ENCODE measurements at places on chromosomes 1 and 21.
A peak's percentile ranks its signal among the peaks of the same experiment; 100 is the strongest.

- DNase-seq = no peak
These were observed 40.0 kb downstream of the MYOM3 start for GRCh38 chr1:24071941-24072340.

- no peak for DNase-seq
These were observed 85.7 kb downstream of the HMGB4 start for GRCh38 chr1:33949570-33949969.

GRCh38 chr1:22253012-22253790, 110.3 kb upstream of the WNT4 start:
- no peak for DNase-seq

DNA sequence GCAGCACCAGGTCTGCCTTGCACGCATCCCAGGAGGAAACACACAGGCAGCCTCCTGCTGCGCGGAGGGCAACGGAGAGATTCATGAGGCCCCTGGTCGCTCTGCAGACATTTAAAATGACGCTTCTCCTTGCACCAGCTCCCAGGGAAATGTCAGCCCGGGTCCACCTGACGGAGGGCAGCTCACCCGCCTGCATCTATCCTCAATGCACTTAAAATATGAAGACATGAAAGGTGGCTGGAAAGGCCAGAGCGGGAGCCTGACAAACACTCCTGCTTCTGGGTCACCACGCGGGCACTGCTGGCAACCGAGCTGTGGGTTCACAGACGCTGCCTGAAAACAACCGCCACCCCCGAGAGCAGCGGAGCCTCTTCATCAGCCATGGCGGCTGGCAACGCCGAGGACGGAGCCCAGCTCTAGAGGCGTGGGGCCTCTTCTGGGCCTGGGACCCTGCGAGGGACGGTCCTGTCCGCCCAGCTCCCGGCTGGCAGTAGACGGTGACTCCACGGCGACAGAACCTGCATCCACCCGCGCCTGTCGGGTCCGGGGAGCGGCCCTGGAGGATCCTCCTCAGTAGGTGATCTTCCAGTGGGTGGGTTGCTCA, 22.7 kb downstream of the POFUT2 start:
- DNase-seq = no peak

- no peak for DNase-seq
These were observed 17.8 kb upstream of the HSD3B1 start for GRCh38 chr1:119489201-119489600.

- peak; percentile 14 for DNase-seq
These were observed 229.7 kb downstream of the C1orf94 start for GRCh38 chr1:34406377-34406776.

GRCh38 chr1:210369425-210369824, 40.7 kb downstream of the HHAT start:
- DNase-seq = no peak

DNA sequence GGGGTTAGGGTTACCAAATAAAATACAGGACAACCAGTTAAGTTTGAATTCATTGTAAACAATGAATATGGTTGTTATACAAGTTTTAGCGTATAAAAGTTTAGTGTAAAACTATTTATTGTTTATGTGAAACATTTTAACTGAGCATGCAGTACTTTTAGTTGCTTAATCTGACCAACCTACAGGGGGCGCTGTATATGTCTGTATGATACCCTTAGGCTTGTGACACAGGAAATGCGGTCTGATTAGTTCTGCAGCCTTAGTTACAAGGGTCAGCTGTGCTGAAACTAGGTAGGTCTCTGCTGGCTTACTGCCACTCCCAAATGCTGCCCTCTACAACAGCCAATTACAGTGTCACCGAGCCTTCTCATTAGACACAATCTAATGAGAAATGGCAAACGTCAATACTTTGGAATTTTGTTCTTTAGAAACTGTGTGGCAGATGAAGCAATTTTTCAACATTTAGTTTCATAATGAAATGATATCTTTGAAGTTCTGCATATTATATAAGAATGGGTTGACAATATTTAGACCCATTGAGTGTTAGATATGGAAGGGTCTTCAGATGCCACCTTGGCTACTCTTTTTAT, 56.2 kb downstream of the NTNG1 start:
- no peak for DNase-seq

GRCh38 chr1:4422504-4423289, 231.7 kb upstream of the AJAP1 start:
- DNase-seq = no peak

GRCh38 chr1:165697491-165697880, 876 bp downstream of the ALDH9A1 start:
- DNase-seq = no peak

- DNase-seq = no peak
These were observed 33.5 kb downstream of the XCL1 start for GRCh38 chr1:168609741-168610510.

DNA sequence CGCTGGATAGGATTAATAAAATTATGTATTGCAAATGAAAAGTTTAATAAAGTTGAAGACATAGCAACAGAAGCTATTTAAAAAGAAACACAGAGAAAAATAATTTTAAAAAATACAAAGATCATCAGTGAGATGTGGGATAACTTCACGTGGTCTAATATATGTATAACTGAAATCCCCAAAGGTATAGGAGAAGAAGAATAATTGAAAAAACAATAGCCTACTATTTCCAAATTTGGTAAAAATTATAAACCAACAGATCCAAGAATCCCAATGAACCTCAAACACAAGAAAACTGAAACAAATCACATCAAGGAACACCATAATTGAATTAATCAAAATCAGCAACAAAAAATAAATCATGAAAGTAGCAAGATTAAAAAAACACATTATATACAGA, 44.9 kb downstream of the GREM2 start:
- DNase-seq = no peak

GRCh38 chr21:27060190-27060589, 93.3 kb upstream of the ADAMTS5 start:
- DNase-seq = no peak

GRCh38 chr1:208010487-208011071, 99.7 kb upstream of the CD34 start:
- no peak for DNase-seq

DNA sequence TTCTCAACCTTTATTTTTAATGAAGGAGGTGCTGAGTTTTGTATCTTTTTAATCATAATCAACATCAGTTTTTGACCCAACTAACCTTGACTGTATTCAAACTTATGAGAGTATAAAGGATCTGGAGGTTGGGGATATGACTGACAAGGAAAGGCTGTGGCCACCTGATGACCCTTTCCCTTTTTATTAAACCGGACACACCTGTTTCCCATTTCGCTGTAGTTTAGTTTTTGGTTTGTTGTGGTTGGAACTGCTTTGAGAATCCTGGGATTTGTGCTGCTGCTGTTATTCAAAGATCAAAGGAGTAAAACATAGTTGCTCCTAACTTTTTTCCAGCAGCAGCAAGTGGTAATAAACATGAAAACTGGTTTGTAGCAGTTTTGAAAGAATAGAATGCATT, 12.4 kb downstream of the PRPF38A start:
- no peak for DNase-seq

DNA sequence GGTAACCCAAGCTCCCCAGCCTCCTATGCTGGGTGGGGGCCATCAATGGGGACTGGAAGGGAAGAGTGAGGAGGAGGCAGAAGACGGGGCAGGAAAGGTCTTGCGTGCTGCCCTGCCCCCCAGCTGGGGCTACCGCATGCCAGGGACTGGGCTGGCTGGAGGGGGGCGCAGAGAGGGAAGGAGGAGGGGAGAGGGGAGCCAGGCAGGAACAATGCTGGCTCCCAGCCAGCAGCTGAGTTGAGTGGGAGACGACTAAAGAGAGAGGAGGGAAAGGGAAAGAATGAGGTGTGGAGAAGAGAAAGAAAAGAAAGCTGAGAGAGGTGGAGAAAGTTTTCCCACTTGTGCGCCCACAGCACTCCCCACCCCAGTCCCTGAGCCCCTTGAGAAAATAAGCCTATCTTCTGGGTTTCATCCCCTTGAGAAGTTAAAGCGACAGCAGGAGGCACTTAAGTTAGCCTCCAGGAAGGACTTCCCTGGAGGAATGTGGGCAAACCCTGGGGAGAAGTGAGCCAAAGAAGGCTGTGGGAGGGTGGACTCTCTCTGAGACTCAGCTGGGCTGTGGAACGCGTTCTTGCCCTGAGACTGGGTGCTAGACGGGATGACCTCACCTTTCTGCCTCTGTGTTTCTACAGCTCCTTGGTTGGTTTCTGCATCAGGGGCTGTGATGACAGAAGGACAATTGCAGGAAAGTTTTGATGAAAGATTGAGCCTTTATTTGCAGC, 12.9 kb upstream of the NES start:
- DNase-seq = no peak

DNA sequence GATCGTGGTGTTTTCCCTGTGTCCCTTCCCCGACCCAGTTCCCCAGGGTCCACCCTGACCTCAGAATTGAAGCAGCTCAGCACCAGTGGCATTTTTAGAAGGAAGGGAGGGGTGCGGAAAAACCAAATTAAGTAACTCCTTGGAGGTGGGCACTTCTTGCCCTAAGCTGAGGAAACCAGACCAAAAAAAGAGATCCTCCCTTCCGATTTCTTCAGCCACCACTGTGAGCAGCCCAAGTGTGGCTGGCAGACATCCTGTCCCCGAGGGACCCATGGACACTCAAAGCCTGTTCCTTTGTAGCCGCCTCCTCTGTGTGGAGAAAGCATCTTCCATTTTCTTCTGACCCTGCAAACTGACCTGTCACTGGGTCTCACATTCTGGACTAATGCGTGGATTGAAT, 31.3 kb downstream of the KIRREL1 start:
- no peak for DNase-seq

- no peak for DNase-seq
These were observed 5.9 kb downstream of the SLC2A7 start for GRCh38 chr1:9020305-9020704.

GRCh38 chr1:209815931-209816341, 10.0 kb upstream of the IRF6 start:
- DNase-seq = no peak

DNA sequence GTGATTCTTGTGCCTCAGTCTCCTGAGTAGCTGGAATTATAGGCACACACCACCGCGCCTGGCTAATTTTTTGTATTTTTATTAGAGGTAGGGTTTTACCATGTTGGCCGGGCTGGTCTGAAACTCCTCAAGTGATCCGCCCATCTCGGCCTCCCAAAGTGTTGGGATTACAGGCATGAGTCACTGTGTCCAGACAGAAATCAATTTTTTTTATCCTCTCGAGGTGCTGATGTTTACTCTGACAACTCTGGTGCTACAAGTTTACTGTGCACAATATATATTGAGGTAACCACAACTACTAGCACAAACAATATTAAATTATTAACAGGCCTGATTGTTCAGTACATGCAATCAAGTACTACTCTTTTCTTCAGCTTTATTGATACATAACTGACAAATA, 39.7 kb downstream of the F13B start:
- no peak for DNase-seq

- DNase-seq = peak; percentile 54
These were observed 5.7 kb upstream of the ADGRB2 start for GRCh38 chr1:31769720-31770390.

DNA sequence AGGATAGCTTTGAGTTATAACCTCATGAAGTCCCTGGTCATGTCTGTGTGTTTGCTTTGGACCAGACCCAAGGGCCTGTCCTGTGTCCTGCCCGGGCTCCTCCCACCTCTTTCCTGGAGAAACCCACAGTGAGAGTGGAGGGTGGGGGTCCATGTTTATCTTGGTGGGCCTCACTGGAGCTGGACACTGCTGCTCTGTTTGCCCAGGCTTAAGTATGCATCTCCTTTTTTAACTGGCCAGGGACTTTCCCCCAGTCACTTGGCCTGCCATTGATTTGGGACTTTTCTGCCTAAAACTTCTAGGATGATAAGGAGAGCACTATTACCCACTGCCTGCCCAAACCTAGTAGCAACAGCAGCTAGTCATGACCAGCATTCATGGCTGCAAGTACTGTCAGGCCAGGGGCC, 49.8 kb downstream of the DDR2 start:
- DNase-seq = no peak

- DNase-seq = no peak
These were observed 64.8 kb downstream of the PEX14 start for GRCh38 chr1:10539411-10540043.
